ENCODE measurements at places on chromosomes 5 and 9. TPM values are rescaled to one million over a fixed set of nuclear protein-coding genes. Genes with fewer than 3 reads are reported as not detected.
A peak's percentile ranks its signal among the peaks of the same experiment; 100 is the strongest.

DNA sequence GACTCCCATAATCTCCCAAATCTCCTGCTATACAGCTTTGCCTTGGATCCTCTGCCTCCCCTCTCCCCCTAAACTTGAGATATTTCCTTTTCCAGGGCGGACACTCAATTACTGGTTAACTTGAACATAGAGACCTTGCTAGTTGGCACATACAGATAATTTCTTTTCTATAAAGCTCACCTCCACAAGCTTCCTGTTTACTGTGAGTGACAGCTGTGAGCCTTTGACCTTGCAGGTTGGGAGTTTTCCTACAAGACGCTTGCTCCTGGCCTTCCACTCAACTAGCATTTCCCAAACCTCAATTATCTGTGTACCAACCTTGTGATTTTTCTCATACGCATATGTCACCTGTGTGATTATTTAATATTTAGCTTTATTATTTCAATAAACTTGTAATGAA, 114.5 kb downstream of the GNA14 start:
- no peak for ATAC-seq

Gene DMRT3
- total RNA-seq: not detected

Gene TAF1L
- 0.06 TPM for total RNA-seq

DNA sequence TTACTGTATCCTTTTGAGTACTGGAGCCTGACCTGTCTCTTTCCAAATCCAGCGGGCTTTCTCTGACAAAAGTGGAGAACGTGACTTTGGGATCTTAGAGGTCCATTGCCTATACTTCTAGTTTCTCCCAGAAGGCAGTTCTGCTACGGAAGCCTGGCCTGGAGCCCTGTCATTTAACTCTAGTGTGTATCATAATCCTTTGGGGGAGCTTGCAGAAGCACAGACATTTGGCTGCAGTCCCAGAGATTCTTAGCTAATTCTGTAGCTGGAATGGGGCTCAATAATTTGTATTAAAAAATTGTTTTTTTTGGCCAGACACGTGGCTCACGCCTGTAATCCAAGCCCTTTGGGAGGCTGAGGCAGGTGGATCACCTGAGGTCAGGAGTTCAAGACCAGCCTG, 3.0 kb downstream of the HARS2 start:
- ATAC-seq: no peak

DNA sequence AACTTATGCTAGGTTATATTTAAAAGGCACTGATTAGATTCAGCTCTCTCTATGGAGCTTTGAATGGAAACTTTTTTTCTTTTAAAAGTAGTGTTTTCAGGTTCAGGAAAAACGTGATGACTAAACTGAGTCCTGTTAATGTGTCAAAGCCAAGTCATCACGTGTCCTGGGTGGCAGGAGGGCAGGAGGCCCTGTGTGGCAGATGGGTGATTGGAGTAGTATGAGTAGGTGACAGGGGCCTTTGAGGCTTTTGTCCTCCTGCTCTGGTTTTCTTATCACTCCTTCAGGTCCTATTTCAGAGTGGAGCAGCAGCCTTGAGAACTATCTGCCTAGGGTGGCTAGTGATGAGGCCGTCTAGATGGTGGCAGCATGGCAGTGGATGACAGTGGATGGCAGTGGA, 17.7 kb upstream of the CARTPT start:
- ATAC-seq: peak; percentile 66

DNA sequence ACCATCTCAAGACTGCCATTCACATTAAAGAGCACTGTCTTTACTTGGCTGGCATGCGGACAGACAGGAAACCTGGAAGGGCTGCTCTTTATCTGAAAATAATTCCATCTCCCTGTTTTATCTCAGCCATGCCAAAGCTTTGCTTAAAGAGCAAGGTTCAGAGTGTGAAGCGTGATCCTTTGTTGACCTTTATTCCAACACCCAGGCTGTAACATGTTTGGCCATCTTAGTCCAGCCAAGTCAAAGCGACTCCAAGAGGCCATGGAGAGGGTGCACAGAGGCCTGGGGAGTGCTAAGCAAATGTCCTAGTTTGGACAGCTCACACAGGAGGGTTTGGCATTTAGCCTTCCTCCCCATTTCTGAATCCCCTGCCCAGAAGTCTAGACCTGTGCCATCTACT, 194.7 kb downstream of the PJA2 start:
- no peak for ATAC-seq

DNA sequence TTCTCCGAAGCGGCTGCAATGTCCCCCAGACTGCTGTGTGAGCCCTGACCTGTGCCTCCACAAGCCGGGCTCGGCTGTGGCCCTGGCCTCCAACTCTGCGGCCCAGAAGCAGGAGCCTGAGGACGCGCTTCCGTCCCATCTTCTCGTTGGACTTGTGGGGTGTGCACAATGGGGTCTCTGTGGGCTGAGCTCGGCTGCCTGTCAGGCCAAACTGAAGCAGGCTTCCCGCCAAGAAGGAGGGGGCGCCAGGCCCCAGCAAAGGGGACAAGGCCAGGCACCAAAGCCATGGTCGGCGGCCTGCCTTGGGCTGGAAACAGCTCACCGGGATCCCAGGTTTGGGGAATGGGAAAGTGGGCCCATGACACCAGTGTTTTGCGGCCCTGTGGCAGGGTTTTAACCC, 4.1 kb downstream of the NOTCH1 start:
- ATAC-seq: no peak

All from activated T-helper 17 cell treated with anti-CD3 and anti-CD28 coated beads, Interleukin-2, amount 50 U/mL, for 72 hours (primary cell).